Uterus (tissue), 4 donors: ENCODE measurements at places on chromosomes 2 and 18.
A peak's percentile ranks its signal among the peaks of the same experiment; 100 is the strongest.

DNA sequence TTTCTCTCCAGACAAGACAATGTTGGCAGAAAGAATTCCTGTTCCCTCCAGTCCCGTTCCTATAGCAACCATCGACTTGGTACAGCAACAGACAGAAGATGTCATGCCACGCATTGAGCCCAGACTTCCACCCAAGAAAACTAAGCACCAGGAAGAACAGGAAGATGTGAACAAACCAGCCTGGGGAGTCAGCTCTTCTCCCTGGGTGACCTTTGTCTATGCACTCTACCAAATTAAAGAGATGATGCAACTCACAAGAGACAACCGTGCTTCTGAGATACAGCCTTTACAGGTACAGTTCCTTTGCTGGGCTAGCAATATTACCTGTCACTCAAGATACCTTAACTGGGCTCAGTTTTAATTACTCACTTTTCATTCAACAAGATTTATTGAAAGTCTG is 37.1 kb downstream of the NEMP2 start:
- DNase-seq, result no peak

DNA sequence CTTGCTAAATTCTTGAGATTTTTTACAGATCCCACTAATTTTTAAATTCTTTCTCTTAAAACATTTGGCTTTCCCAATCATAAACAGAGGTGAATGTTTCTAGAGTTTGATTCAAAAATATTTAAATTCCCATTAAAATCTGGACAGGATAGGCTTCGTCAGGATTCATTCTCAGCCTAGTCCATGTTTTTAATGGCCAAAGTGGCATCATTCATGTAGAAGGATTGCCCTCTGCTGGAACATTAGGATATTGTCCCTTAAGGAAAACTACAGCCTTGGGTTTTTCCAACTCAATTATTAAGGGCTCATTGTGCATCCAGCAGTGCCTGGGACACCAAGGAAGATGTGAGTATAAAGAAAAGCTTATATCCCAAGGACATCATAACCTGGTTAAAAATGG is 71.7 kb downstream of the TPGS2 start:
- DNase-seq, result no peak

- no peak for DNase-seq
Observed at GRCh38 chr18:61241260-61241853, 91.9 kb upstream of the CDH20 start.

GRCh38 chr2:1830936-1831619 is 86.8 kb upstream of the PXDN start:
- no peak for DNase-seq

DNA sequence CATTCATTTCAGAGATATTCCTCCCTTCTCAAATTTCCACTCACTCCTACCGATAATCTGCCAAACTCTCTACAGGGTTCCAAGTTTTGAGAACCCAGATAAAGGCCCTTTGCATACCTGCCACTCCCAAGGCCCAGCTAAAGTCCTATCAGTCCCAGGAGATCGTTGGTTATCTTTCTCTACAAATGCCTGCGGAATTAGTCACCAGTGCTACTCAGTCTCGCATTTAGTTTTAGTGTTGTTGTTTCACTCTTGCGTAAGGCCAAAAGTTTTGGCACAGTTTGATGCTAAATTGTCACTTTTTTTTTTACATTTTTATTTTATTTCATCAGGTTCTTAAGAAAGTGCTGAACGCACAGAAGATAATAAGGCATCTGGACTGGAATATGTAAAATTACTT is 29.2 kb upstream of the SETBP1 start:
- peak; percentile 23 for DNase-seq
